NCI-H1436 (cell line): ENCODE measurements at places on chromosomes 6 and 20.

DNA sequence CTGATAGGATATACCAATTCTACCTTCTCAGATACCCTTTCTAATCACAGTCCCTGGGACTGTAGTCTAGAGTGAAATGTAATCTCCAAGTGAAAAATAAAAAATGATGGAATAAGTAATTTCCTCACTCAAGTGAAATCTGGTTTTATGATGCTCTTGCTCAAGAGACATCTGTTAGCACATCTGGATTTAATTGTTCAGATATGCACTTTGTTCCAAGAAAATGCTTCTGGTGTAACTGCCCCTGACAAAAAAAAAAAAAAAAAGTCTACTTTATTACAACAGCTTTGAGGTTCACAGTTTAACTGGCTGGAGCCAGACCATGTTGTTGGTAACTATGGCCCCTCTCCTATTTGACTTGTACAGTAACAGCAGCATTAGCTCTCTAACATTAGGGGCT, 251.8 kb downstream of the BTBD9 start:
- no peak for DNase-seq

DNA sequence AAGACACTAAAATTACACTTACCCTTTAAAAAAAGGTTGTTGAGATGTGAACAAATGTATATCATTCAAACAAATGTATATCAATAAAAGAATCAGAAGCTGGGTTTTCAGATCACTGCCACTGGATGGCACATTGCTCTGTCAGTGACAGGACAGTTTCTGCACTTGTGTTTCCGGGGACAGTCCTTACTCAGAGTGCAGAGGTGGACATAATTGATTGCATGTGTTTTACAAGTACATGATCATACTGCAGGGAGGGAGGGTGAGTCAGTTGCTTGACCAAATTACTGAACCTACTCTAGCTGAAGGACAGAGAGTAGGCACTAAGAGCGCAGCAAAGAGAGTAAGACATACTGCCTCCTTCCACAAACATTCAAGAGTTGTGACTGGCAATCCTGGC, 302.3 kb downstream of the TENT5A start:
- no peak for DNase-seq

DNA sequence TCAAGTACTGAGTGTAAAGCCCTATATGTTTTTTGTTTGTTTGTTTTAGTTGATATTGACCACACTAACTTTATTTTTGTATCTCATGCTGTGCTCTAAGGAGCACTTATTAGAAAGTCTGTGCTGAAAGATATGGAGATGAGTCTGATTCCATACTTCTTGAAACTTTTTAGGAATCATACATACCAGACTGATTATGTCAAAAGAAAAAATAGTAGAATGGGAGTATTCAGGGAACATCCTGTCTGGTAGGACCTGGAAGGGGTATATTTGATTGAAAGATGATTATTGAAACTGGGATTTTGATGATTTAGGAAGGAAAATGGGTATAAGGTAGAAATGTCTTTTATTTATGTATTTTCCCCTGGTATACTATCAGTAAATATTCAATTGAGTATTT, 111.4 kb downstream of the QKI start:
- no peak for DNase-seq

DNA sequence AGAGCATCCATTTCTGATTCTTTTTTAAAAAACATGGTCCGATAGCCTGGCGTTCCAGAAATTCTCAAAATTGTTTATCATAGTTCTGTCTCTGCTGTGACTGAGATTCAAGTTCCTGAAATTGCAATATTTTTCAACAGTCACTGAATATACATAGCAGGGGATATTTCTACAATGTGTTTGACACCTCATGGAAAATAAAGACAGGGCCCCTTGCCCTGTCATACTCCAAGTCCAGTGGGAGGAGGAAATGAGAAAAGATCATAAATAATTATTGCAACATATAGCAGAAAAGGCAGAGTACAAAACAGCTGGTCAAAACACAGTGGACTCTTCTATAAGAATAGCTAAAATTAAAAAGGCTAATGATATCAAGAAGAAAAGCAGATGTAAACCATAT, 234.8 kb upstream of the SPTLC3 start:
- no peak for DNase-seq

GRCh38 chr6:11397622-11398450, 139.7 kb upstream of the TMEM170B start:
- no peak for DNase-seq

DNA sequence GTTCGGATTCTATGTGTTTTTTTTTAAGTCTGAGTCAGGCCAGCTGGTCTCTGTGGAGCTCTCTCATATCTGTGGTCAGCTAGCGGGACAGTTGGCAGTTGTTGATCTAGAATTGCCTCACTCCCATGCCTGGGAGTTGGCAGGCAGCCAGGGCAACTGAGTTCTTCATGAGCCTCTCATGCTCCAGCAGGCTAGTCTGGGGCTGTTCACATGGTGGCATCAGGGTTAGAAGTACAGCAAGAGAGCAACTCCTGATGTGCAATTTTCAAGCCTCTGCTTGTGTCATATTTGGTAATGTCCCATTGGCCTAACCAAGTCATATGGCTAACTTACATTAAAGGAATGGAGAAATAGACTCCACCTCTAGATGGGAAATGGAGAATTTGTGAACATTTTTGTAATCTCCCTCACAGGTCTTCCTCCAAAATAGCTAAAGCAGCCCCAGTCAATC, 6.7 kb upstream of the IFT52 start:
- DNase-seq: no peak

- no peak for DNase-seq
Measured at GRCh38 chr6:6981681-6982322, 126.0 kb upstream of the RREB1 start.

- no peak for DNase-seq
Measured at GRCh38 chr20:34220561-34220960, 20.7 kb upstream of the ASIP start.

- DNase-seq: no peak
Measured at GRCh38 chr20:4491643-4492042, 230.1 kb upstream of the PRND start.

GRCh38 chr6:168300975-168301647, 18.5 kb downstream of the DACT2 start:
- no peak for DNase-seq

GRCh38 chr6:37514321-37514771, 14.7 kb upstream of the CCDC167 start:
- DNase-seq: peak; percentile 86

DNA sequence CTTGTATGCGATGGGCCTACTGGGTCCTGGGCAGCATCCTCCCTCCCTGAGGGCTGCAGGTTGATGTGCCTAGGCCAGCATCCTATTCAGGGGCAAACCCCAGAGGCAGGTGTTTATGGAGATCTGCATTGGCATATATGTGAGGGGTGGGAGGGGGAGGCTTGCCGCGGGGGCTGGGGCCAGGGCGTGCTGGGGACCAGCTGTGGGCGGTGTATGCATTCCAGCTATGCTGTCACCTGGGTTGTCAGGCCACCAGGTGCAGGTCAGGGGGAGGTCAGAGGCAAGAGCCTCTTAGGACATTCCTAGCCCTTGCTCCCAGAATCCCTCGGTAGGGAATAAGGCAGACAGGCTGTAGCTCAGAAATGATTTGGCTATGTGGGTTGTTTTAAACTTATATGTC, 11.9 kb downstream of the FOXA2 start:
- DNase-seq: no peak

- DNase-seq: no peak
Measured at GRCh38 chr6:53696341-53696740, 30.8 kb upstream of the KLHL31 start.

DNA sequence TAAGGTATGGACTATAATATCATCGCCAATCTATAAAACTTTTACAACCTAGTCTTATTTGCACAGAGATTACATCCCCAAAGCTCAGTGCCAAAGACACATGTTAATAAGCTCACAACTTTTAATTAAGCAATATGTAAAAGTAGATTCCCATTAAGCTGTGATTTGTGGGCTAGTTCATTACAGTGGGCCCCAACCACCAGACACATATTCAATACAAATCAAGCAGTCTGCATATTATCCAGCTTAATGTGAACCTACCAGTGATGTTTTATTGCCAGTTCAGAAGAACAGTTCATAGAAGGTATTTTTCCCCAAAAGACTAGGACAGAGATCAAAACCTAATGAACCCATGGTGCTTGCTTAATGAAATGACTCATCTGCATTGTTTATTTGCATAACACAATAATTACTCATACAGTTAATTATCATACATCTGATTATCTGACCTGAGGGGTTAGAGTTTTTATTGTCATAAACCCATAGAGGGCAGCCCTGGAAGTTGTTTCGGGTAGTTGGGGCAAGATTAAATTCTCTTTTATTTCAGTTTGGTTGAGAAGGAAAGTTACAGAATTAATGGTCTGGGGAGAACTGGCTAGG, 831.0 kb downstream of the TFAP2A start:
- no peak for DNase-seq

DNA sequence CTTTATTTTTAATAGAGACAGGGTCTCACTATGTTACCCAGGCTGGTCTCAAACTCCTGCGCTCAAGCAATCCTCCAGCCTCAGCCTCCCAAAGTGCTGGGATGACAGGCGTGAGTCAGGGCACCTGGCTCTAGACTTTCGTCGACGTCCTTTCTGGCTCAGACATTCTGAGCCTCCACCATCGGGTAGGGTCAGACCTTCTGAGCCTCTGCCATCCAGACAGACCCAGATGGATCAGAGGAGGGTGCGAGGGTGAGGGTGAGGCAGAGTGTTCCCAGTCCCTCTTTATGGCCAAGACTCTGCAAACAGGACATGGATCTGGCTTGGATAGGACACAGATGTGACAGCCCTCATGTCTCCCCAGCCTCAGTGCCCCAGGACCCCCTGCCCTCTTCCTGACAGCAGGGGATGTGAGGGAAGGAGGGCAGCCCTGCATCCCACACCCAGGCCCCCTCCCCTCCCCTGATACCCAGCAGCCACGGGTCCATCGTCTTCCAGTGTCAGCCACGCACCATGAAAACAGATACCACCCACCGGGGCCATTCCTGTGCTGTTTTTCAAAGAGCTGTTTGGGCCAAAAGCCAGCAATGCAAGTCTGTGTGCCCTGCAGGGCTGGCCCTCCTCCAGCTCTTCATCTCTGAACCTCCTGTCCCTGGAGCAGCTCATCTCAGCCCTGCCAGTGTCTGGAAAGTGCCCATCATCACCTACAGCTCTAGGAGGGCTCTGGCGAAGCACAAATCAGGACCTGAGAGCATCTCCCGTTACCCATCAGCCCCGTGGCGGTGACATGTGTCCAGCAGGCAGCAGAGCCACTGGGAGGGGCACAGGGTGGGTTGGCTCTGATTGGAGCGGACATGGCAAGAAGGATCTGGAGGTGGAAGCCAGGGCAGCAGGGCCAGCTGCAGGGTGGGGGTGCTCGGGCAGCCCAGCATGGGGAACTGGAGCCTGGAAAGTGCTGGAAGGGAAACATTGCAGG, 208.4 kb downstream of the PREX1 start:
- no peak for DNase-seq

DNA sequence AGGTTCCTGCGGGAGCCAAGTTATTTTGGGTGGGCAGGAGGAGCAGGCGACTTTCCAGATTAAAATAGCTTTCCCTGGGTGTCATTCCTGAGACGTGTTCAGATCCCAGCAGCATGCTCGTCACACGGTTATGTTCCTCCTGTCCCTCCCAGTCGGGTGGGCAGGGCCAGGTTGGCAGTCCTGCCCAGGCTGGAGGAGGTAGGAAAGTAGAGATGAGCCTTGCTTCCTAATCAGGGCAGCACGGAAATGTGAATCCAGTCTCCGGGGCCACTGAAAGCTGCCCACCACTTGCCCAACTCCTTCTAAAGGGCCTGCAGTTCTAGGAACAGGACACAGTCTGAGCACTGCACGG, 137.0 kb downstream of the MRPL14 start:
- no peak for DNase-seq

- DNase-seq: no peak
Measured at GRCh38 chr6:163346497-163346961, 68.0 kb upstream of the QKI start.

DNA sequence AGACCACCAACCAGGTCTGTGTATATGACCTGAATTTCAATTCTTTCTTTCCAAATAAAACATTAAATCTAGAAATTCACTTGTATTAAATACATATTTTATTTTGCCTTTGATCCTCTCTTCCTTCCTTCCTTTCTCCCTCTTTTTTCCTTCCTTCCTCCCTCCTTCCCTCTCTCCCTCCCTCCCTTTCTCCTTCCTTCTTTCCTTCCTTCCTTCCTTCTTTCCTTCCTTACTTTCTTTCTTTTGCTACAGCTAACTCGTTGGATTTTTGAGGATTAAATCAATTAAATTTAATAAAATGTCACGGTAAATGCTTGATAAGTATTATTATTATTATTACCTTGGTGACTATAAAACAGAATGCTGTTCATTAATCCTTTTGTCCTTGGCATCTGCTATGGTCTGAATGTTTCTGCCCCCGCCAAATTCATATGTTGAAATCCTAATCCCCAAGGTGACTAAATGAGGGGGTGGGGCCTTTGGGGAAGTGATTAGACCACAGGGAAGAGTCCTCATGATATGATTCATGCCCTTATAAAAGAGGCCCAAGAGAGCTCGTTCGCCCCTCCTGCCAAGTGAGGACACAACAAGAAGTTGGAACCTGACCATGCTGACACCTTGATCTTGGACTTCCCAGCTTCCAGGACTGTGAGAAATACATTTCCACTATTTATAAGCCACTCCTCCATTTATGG, 67.6 kb upstream of the BTBD3 start:
- DNase-seq: no peak

DNA sequence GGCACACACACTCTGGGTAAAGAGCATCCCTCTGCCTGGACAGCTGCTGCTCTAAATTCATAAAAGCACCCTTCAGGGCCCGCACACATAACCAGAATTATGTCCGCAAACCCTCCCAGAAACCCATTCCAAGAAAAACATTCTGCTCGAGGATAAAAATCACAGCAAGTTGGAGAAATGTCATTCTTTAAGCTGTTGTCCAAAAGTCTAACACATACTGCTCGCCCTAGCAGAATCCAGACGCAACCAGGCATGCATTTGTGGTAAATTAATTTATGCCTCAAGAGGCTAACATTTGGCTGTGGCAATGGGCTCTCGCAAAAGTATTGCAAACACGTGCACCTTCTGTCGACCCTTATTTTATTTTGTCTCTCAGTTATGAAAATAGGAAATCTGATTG, 116.1 kb upstream of the INSM1 start:
- DNase-seq: no peak

DNA sequence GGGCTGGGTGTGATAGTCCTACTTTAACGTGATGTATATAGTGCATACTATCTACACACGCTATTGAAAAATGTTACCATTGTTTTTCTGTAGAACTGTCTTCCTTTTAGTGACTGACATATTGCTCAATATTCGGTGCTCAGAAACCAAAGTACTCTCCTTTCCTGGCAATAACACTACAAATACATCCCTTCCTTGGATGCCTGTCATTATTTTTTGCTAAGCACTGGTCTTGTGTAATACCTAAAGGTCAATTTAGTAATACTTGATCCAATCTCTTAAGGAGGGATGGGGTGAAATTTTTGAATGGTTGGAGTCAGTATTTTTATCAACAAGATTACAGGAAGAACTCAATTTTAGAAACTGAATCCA, 23.9 kb downstream of the CNR1 start:
- DNase-seq: no peak

- no peak for DNase-seq
Measured at GRCh38 chr6:15875797-15876196, 213.0 kb upstream of the DTNBP1 start.
